Central memory CD4-positive, alpha-beta T cell (primary cell): ENCODE measurements at places on chromosomes 2 and 18.

GRCh38 chr2:233236820-233237589 lies 14.5 kb upstream of the ATG16L1 start:
- DNase-seq, result no peak

GRCh38 chr2:47558116-47558767 lies 155.3 kb downstream of the MSH2 start:
- no peak for DNase-seq

GRCh38 chr2:172734711-172735581 lies 699 bp upstream of the RAPGEF4 start:
- DNase-seq, result no peak

DNA sequence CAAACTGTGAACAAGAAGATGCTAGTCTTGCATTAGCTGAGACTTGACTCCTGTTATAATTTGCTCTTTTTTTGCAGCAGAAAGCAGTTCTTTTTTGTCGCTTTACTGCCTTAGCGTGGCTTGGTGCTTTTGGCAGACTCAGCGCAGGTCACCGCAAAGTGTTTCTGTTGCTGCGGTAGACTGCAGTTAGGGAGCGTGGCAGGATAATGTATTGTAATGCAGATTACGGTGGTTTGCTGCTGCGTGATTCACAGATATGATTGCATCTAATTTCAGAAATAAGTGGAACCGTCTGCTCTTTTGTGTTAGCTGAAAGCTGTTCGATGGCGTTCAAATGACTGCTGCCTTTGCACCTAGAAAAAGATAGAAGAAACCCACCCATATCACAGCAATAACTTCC lies 131.6 kb upstream of the SATB2 start:
- no peak for DNase-seq

DNA sequence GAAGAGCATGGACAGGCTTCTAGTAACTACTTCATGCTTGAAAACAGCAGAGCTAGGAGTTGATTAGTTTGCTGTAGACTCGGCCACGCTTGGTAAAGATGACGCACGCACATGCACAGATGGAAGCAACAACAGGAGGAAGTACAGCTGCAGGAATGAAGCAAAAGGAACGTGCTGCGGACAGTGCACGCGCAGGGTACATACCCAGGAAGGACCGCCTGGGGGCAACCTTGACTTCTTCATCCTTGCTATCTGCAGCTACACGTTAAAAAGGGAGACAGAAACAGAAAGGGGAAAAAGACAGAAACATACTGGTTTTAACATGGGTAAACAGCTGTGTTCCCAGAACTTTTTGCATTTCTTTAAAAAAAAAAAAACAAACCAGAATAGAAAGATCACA lies 17.7 kb downstream of the SLC66A2 start:
- DNase-seq, result no peak

- no peak for DNase-seq
Observed at GRCh38 chr2:190126798-190127197, 64.3 kb upstream of the MSTN start.
